ENCODE measurements at places on chromosomes 3 and 15. TPM values are rescaled to one million over a fixed set of nuclear protein-coding genes. Genes with fewer than 3 reads are reported as not detected.

SCN11A gene
- total RNA-seq, result 1.6 TPM

DNA sequence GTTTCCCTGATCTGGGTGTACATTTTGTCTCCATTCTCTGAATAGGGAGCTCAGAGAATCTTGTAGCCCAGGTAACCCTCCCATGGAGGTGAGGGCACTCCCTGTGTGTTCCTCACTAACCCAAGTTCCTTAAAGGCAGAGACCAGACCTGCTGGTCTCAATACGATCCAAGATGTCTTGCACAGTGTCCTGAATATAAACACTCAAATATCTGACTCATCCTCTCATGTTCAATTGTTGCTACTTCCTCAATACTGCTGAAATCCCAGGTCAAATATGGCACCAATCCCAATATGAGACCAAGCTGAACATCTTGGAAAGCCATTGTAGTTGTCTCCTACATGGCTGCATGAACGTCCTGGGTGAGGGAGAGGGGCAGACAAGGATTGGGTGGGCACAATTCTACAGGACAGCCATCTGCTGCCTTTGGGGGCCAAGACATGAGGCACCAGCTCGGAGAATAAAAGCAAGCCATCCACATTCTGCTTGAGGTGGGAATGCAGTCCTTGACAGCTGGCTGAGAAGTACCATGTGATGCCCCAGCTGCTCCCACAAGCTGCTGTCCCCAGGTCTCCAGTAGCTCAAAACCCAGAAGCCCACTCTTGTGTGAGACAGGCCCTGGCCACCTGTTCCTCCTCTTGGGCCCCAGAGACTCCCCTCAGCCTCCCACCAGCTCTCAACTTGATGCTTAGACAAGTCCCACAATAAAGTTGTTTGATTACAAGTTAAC lies 18.2 kb downstream of the TBC1D2B start:
- peaks cover 15% of the 10 kb centered on the region for H3K4me1 ChIP-seq
- peaks cover 12% of the 10 kb centered on the region for H3K27me3 ChIP-seq
- H3K4me3 ChIP-seq, result no peak overlapping the region
- DNase-seq, result no peak
- H3K27ac ChIP-seq, result no peak overlapping the region
- no peaks in the 10 kb centered on the region for H3K36me3 ChIP-seq

TMEM207 gene
- not detected for total RNA-seq

DNA sequence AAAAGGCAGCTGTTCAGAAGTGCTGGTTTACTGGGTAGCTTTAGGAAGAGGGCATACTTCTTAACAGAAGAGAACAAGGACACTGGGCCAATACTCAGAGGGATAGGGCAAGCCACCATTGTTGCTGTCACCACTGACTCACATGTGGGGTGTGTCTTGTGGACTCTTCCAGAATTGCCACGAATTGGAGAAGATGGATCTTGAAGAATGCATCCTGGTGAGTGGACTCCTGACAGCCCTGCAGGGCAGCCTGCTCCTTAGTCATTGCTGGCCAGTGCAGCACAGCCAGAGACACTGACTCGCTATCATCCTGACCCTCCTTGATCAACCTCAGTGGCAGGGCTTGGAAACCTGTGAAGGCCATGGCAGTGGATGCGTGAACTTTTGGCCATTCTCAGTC lies 62.3 kb downstream of the UBP1 start:
- H3K27ac ChIP-seq, result peak overlapping the region; percentile 69
- H3K4me1 ChIP-seq, result no peaks in the 10 kb centered on the region
- H3K36me3 ChIP-seq, result peaks cover 21% of the 10 kb centered on the region

DNA sequence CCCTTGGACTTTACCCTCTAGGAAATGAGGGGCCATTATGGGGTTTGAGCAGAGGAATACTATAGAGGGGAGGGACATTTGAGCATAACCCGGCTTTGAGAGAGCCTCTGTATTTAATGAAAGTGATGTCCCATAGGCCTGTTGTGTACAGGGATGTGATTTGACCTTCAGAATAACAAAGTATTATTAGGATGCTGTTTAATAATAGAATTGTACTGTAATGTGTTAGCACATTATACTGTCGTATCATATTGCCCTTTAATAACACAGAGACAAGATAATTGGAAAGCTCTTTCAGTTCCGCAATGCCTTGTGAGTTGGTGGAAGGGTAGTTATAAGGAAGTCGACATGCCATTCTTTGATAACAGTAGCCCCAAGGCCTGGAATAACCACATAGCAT lies 328.3 kb downstream of the RYR3 start:
- DNase-seq, result no peak
- H3K27me3 ChIP-seq, result peaks cover 4% of the 10 kb centered on the region
- peaks cover 4% of the 10 kb centered on the region for H3K4me1 ChIP-seq

- H3K4me1 ChIP-seq, result peaks cover 2% of the 10 kb centered on the region
- no peak overlapping the region for H3K27ac ChIP-seq
- no peaks in the 10 kb centered on the region for H3K27me3 ChIP-seq
- no peak for DNase-seq
- H3K4me3 ChIP-seq, result no peak overlapping the region
Measured at GRCh38 chr3:114518206-114518808, 224.5 kb downstream of the TIGIT start.

DNA sequence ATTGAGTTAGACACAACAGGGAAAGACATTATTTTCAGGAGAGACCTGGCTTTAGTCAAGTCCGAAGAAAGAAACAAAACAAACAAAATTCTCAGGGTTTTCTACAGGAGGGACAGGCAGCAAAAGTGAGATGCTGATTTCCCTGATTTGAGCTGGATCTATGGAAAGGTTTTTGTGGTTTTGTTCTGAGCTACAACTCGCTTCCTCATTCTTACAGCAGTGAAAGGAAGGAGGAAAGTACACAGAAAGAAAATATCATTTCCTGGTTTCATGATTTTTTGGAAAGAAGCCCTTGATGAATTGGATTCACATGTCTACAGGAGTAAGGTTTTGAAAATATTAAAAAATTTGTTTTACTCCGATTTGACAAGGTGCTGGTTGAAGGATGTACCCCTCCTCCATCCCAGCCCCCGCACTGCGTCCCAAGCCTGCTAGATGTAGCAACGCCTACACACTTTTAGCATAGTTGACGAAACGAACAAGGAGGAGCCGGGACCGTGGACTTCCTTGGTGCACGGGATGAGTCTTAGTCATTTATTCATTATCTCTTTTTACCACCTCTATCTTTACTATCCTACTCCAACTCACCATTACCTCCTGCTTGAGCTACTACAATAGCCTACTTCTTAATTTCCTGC lies 10.8 kb downstream of the PRICKLE2 start:
- H3K4me1 ChIP-seq, result peaks cover 6% of the 10 kb centered on the region
- no peaks in the 10 kb centered on the region for H3K27me3 ChIP-seq
- DNase-seq, result no peak
- no peaks in the 10 kb centered on the region for H3K36me3 ChIP-seq

DNA sequence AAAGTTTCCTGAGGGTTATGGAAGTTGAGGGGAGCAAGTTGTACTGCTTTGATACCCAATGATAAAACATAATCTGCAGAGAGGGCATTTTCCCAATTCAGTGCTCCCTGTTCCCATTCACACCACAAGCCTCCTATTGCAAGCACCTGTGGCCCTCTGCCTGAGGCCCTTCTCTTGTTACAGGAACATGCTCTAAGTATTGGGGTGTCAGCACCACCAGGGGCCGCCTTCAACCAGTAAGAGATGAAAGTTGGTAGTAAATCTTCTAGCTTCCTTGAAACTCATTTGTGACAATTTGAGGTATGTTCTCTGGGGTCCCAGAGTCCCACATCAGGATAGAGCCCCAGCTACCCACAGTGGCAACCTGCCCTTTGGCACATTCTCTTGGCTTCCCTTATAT lies 265.4 kb upstream of the ARHGEF26 start:
- H3K27me3 ChIP-seq, result peaks cover 20% of the 10 kb centered on the region
- no peak overlapping the region for H3K4me3 ChIP-seq
- H3K36me3 ChIP-seq, result no peaks in the 10 kb centered on the region
- H3K4me1 ChIP-seq, result peaks cover 29% of the 10 kb centered on the region

ZNF654 gene
- 8.0 TPM for total RNA-seq

CD80 gene
- total RNA-seq, result 0.20 TPM

- peaks cover 11% of the 10 kb centered on the region for H3K4me1 ChIP-seq
- no peak for DNase-seq
- H3K27ac ChIP-seq, result no peak overlapping the region
- H3K27me3 ChIP-seq, result peaks cover 10% of the 10 kb centered on the region
- no peak overlapping the region for H3K4me3 ChIP-seq
Measured at GRCh38 chr3:5080779-5081550, 41.1 kb upstream of the ARL8B start.

IMPG2 gene
- total RNA-seq, result 0.82 TPM

DNA sequence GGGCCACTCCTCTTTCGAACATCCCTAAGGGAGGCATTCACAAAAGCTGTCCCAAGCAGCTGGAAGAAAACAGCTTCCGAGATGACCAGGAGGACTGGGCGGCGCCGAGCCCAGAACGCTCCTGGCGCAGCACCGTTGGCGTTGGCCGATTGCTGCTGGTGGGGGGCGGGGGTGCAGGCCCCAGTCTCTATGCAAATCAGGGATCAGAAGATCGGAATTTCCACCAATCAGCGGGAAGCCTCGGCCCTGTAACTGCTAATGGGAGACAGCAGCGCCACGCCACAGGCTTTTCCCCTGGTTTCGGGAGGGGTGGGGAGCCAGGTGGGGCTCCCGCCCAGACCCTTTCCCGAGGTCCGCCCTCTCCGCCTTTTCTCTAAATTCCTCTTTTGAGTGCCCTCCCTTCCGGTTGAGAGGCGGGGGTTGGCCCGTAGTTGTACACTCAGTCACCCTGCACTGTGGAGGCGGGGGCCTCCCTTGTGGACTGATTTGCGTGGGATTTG lies 27.0 kb downstream of the HMCES start:
- peaks cover 12% of the 10 kb centered on the region for H3K4me1 ChIP-seq
- H3K36me3 ChIP-seq, result peaks cover 11% of the 10 kb centered on the region
- peak overlapping the region; percentile 75 for H3K27ac ChIP-seq
- peak; percentile 62 for DNase-seq

GOLGA8J gene
- not detected for total RNA-seq

- peak within 1 kb of the TSS; percentile 99 for H3K27ac ChIP-seq
- peaks cover 12% of the 10 kb centered on the region for H3K36me3 ChIP-seq
- H3K27me3 ChIP-seq, result peaks cover 19% of the 10 kb centered on the region
- peaks cover 20% of the 10 kb centered on the region for H3K4me1 ChIP-seq
- DNase-seq, result peak; percentile 54
- H3K4me3 ChIP-seq, result peak within 1 kb of the TSS; percentile 90
Measured at GRCh38 chr3:48989796-48990635, at the start of gene P4HTM. Gene P4HTM (plus strand): TSS chr3:48990241. CDS start chr3:48990257, 16 bp downstream.

DNA sequence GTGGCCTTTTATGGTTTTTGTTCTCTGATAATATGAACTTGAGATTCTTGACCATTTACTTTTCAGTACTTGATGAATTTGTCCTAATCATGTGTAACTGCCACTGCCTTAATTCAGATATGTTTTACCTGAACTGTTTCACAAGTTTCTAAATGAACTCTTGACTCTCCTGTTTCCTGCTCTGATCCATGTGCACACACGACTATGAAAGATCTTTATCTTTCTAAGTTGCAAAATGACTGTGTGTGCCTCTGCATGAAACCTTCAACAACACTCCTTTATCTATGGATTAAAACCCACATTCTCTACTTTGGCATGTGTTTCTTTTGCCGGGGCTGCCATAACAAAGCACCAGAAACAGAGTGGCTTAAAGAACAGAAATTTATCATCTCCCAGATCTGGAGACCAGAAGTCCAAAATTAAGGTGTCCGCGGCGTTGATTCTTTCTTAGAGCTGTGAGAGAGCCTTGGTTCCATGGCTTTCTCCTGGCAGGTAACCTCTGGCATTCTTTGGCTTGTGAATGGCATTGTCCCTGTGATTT lies 275.0 kb downstream of the ADAMTSL3 start:
- DNase-seq, result no peak
- no peak overlapping the region for H3K4me3 ChIP-seq
- H3K27me3 ChIP-seq, result no peaks in the 10 kb centered on the region
- H3K27ac ChIP-seq, result no peak overlapping the region

TRA2B gene
- total RNA-seq, result 230 TPM

DNA sequence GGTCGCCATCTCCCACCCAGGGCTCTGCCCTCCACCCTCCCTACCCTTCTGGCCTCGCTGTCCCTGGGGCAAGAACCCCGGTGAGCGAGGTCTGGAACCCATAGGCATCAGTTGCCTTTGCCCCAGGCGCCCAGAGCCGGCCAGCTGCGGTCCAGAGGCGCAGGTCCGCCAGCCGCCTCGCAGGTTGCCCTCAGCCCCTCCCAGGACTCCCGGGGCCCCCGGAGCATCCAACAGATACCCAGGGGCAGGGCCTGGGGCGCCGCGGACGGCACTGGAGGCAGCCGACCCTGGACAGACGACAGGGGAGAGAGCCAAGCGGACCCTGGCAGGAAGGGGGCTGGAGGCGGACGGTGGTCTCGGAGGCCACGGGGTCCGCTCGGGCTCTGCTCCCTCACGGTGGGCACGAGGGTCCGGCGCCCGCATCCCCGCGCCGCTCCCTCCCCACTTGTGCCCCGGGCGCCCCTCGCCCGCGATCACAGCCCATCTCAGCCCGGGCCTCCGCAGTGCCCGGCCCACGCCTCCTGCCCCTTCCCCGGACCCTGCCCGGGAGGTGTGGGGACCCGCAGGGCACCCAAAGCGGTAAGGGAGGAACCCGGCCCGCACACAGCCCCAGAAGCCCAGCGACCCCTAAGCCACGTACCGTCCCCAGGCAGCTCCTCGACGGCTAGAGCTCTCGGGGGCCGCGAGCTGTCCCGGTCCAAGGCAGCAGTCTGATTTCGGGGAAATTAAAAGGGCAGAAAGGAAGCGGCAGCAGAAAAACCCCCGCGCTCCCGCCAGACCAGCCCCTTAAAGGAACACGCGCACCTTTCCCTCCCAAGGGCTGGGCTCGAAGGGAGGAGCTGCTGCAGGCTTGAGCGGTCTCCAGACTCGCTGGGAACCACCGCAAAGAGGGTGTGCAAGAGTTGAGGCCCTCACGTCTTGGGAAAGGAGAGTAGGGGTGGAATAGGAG lies at the start of gene HAPLN3:
Gene HAPLN3, minus strand, starts transcription at position 726 of the 949 bp plus-strand sequence. CDS start 8,246 bp downstream, outside the sequence.
- peaks cover 8% of the 10 kb centered on the region for H3K27me3 ChIP-seq
- no peak for DNase-seq
- H3K36me3 ChIP-seq, result peaks cover 3% of the 10 kb centered on the region
- peak within 1 kb of the TSS; percentile 53 for H3K27ac ChIP-seq

HHLA2 gene
- not detected for total RNA-seq

DNA sequence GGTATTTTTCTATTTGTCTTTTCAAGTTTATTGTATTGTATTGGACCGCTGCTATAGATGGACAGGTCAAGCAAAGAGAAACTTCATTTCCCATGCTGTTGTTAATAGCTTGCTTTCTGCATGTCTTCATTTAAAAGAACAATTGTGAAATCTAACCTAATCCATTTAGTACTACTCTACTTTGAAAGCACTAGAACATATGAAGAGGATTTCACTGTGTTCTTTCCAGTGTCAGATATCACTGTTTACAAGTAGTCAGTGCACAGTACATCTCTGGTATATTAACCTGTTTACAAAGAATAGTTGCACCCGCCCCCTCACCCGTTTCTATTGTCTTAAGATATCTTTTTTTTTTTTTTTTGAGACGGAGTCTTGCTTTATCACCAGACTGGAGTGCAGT lies 21.8 kb upstream of the EDEM1 start:
- H3K4me1 ChIP-seq, result peaks cover 3% of the 10 kb centered on the region
- no peak for DNase-seq
- no peaks in the 10 kb centered on the region for H3K36me3 ChIP-seq
- no peaks in the 10 kb centered on the region for H3K27me3 ChIP-seq
- H3K4me3 ChIP-seq, result no peak overlapping the region

GRCh38 chr3:51715977-51716294 lies 9.1 kb downstream of the GRM2 start:
- DNase-seq, result no peak
- no peaks in the 10 kb centered on the region for H3K36me3 ChIP-seq
- peaks cover 5% of the 10 kb centered on the region for H3K27me3 ChIP-seq
- no peak overlapping the region for H3K4me3 ChIP-seq

CYB561D2 gene
- total RNA-seq, result 19.2 TPM
